ENCODE measurements at places on chromosomes 16 and 17.

GRCh38 chr17:10844621-10845387 is 6.9 kb upstream of the PIRT start:
- DNase-seq = peak; percentile 74

DNA sequence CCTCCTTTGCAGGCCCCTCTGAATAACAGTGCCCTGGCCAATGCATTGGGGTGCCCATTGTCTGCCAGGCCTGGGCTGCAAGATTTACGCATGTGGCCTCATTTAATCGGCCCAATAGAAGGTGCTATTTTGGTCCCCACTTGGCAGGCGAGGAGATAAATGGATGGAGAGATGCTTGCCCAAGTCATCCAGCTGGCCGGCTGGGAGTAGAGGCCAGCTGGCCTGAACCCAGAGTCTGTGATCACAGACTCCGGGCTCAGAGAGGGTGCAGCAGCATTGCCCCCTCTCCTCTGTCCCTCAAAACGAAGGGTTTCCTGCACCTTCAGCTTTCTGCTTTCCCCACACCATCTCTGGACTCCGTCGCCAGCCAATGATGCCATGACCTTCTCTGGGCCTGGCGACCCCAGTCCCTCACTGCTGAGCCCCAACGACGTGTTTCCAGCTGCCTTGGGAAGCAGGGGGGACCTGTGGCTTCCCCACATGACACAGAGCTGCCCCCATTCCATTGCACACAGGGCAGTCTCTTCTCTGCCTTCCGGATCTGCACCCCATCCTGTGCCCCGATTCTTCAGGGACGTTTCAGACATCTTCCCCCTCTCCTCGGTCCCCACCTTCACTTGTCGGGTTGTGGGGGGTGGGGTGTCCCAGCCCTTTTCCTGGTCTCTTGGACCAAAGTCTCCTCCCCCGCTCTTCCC is 3.5 kb upstream of the ADGRG1 start:
- no peak for DNase-seq

- peak; percentile 73 for DNase-seq
These were observed 477 bp downstream of the CENPV start for GRCh38 chr17:16352667-16353316.

GRCh38 chr16:72142476-72142875 is 29.5 kb downstream of the PMFBP1 start:
- no peak for DNase-seq

- DNase-seq = no peak
These were observed 698.8 kb downstream of the KCNJ2 start for GRCh38 chr17:70868149-70868548.

DNA sequence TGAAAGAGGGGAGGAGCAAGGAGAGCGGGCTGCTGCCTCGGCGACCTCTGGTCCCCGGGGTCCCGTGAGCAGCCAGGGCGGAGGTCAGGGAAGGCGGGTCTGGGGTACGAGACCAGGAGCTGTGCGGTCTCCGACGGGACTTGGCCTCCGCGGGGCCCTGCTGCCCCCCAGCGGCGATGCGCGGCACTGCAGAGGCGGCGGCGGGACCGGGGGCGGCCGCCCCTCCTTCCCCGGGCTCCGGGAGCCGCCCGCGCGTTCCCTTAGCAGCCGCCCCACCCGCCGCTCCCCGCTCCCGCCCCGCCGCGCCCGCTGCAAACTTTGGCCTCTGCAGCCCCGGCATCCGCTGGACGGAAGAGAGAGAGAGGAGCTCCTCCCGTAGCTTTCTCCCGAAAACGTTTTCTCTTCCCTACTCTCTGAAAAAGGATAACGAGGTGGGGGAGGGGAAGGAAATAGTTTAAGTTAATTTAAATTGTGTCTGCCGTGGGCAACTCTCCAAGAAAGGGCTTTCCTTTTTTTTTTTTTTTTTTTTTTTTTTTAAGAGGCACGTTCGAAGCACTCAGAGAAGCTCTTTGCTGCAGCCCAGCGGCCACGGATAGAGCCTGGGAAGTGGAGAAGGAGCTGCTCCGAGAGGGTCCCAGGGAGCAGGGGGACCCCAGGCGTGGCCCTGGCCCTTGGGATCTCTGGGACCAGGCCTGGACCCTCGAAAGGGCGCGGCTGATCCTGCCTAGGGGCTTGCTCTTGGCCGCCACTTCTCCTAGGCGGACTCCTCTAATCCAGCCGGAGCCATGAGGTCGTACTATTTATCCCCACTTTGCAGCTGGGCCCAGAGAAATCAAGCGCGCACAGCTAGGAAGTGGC is 43.2 kb downstream of the C16orf82 start:
- DNase-seq = peak; percentile 64

DNA sequence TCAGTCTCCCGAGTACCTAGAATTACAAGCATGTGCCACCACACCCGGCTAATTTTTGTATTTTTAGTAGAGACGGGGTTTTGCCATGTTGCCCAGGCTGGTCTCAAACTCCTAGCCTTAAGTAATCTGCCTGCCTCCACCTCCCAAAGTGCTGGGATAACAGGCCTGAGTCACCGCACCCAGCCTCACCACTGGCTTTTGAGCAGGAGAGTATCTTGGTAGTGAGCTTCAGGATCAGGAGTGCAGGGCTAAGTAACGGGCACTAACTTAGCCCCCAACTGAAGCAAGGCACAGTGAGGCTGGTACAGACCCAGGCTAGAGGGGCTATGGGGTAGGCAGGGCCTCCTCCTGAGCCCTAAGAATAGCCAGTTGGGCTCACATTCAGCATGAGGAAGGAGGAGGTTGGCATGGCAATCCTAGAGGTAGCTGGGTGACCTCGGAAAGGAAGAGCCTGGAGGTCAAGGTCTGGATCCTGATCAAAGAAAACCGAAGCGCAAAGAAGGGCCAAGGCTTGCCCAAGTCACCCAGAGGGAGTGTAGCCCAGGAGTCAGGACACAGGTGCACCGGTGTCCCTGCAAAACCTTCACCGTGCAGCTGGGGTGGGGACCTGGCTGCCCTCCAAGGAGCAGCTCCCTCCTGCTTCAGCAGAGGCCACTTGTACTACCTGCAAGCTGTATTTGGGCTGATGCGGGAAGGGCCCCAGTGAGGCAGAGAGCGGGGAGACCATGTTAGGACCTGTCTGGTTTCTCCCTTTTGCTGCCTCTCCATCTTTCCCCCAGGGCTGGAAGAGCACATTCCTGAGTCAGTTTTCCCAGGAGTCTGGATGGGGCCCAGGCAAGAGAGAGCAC is 1.3 kb upstream of the ADGRG5 start:
- peak; percentile 11 for DNase-seq

DNA sequence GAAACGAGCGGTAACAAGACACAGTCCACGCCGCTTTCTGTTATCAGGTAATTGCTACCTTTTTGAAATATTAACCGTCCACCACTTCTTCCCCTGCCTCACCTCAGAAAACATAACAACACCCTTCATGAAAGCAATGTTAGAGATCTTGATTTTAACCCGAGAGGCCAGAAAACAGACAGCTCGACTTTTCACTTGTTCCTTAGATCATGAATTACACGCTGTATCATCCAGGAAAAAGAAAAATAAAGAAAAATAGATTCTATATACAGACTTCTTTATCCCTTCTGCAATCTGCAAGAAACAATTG is 957.1 kb upstream of the SOX9 start:
- DNase-seq = no peak

GRCh38 chr16:6439129-6439528 is 893.5 kb upstream of the RBFOX1 start:
- DNase-seq = no peak

- DNase-seq = no peak
These were observed 2.7 kb downstream of the TSEN54 start for GRCh38 chr17:75518983-75519537.

GRCh38 chr17:7852919-7853690 is 1.8 kb upstream of the TMEM88 start:
- no peak for DNase-seq

DNA sequence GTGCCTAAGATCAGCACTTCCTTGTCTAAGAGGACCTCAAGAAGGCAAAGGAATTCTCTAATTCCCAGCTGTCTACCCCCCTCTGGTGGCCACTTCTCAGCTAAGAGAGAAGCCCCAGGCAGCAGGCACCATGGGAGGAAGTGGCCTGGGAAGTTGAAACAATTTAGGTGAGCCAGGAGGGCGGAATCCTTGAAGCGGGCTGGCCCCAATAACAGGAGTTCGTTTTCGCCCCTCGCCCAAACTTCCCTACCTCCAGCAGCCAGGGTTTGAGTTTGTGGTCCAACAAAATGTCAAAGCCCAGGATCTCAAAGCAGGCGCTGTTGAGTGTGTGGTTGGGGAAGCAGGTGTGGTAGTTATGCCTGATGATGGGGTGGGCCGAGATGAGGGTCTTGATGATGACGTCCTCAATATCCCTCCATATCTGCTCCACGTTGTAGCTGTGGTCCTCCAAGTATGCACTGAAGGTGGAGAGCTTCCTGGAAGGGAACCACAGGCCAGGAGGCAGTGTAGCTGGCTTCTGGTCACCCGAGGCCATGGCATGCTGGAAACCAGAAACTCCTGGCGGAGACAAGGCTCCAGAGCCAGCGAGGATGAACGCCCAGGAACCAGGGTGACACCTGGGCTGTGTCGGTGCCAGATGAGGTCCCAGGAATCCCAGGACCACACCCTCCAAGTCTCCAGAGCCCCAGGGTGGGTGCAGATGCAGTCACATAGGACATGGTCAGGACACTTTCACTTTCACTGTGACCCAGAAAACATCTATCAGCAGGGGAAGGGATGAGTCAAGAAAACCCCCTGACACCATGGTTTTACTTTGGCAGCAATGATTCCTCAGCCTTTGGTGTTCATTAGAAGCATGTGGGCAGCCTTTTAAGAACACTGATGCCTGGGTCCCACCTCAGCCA is 25.6 kb downstream of the TTLL6 start:
- DNase-seq = peak; percentile 67

- DNase-seq = no peak
These were observed 973.0 kb downstream of the KCNJ2 start for GRCh38 chr17:71142333-71142732.

DNA sequence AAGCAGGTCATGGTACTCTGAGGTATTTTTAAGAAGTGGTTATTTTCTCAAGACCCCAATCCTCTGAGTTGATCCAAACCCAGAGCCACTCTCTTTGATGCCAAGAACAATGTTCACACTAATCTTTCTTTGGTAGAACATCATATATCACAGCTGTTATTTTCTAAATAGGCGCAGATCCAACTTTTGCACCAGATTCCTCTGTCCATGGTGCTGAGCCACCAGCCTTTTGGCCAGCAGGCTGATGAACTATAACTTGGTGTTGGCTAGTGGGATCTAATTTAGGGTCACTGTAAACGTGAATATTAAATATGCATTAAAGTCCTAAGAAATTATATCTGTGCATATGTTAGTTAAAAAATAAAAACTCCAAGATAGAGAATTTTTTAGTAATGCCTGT is 7.0 kb upstream of the ZKSCAN2 start:
- peak; percentile 30 for DNase-seq

DNA sequence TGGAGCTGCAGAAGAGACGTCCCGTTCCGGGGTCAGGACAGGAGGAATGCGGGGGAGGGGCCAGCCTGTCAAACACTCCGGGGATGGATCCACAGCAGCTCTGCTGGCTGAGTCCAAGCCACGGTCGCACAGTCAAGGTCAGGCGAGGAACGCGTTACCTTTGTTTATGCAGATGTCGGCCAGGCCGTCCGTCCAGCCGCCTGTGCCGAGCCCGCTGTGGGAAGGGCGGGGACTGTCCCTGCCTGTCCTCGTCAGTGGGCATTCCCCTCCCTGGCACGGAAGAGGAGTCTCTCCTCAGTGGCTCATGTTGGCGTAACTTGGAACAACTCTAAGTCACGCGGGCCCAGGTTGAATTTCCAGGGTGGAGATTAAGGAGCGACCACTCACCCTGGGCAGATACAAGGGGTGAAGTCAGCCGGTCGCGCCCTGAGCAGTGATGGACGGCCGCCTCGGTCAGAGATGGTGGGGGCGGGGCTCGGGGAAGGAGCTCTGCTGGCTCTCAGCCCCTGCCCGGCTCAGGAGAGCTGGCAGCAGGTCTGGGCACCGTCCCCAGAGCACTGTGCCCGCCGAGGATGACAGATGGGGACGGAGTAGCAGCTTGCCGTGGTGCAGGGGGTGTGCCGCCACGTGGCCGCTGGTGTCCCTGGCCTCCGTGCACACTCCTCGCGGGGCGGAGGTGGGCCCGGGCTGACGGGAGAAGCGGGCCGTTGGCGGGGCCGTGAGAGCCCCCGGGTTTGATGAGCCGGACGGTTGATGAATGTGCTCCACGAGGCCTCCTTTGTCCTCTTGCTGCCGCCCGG is 7.3 kb downstream of the CACNA1H start:
- no peak for DNase-seq

DNA sequence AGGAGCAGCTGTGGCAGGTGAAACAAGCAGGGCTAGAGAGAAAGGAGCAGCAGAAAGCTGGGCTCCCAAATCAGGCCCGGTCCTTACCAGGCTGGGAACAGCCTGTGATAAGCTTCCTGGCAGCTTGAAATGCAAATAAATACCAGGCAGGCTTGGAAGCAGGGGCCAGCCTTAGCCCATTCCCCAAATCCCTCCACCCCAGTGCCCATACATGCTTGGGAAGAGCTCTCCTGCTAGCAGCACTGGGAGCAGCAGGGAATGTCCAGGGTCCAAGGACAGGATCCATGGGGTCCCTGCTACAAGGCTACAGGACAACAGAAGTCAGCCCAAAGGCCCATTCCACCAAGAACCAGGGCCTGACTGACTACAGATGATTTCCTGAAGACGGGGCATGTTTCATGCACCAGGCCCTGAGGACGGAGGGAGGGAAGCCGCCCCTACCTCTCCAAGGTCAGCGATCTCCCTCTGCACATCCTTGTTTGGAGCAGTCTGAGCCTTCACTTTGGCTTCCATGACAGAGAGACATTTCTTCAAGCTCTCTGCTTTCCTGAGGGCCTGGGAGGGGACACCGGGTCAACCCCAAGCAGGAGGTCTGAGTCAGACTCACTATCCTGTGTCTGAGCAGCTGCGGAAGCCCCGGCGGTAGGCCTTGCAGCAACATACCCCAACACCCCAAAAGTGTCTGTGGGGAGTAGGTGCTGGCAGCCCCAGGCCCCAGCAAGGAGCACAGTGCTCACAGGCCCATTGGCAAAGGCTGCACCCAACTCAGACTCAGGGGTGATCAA is 2.6 kb upstream of the EXOSC6 start:
- no peak for DNase-seq

DNA sequence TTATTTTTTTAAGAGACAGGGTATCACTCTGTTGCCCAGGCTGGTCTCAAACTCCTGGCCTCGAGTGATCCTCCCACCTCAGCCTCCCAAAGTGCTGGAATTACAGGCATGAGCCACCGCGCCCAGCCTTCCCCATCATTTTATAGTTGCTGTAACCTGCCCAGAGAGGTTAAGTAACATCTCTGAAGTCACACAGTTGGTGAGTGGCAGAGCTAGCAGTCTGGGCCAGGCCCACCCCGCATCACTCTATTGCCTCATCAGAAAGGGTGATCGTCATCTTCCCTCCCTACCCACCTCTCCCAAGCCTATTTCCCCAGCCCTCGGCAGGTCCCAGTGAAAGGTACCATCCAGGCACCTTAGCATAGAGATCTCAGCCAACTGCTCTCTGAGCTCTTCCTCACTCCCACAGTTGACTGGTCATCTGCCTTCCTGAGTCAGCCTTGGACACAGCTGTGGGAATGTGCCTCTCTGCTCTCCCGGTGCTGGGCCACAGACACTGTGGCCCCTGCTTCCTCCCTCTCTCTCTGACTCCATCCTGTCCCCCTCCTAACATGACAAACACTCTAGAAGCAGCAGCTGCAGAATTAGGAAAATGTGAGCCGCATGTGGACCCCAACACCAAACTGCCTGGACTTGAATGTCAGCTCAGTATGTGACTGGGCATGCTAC is 57.1 kb downstream of the SCNN1B start:
- no peak for DNase-seq
